BJ (cell line): ENCODE measurements at places on chromosomes 16 and 17. TPM values are rescaled to one million over a fixed set of nuclear protein-coding genes. Genes with fewer than 3 reads are reported as not detected.

- no peak for DNase-seq
These were observed 261.8 kb upstream of the CACNG5 start for GRCh38 chr17:66573078-66573477.

- DNase-seq, result no peak
These were observed 7.1 kb downstream of the KRT13 start for GRCh38 chr17:41498276-41498675.

DNA sequence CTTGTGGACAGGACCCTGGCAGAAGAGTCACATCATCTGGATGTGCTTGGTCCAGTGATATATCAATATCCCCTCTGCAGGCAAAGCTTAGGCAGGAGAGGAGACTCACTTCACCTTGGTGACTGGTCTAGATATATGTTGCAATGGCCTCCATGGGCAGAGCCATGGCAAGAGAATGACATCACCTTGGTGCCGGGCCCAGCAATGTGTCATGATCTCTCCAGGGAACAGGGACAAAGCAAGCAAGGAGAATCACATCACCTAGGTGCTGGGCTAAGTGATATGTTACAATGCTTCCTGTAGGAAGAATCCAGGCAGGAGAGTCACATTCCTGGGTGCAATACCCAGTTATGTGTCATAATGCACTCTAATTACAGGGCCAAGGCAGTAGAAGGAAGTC is 2106.2 kb downstream of the TP53TG3F start:
- no peak for DNase-seq

- DNase-seq, result no peak
These were observed 7.7 kb downstream of the PSMD7 start for GRCh38 chr16:74304164-74304834.

DNA sequence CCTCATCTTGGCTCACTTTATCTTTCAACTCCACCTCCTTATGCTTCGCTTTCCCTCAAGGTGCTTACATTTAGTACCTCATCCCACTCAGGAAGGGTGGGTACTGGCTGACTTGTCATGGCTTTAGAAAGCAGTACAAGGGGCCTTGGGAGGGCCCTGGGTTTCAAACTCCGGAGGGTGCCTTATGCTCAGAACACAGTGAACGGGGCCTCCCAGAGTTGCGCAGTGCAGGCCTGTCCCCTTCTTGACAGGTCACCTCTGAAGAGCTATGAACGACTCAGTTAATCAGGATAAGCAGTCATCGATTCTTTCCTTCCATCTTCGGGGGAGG is 6.0 kb downstream of the COG1 start:
- no peak for DNase-seq

DNA sequence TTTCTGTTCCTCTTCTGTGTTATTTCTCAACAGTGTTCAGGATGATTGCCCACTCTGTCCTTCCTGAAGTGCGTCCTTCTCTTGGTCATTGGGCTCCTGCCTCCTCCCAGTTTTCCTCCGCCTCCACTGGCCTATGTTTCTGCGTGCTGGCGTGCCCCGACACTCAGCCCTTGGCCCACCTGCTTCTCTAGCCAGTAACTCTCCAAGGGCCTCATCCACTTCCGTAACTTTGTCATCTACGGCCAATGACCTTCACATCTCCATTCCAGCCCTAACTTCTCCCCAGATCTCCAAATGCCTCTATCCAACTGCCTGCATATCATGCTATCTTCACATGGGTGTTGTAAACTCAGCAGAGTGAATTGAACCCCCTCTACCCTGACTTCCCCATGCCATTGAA is 39.6 kb upstream of the RPL38 start:
- DNase-seq, result no peak

DNA sequence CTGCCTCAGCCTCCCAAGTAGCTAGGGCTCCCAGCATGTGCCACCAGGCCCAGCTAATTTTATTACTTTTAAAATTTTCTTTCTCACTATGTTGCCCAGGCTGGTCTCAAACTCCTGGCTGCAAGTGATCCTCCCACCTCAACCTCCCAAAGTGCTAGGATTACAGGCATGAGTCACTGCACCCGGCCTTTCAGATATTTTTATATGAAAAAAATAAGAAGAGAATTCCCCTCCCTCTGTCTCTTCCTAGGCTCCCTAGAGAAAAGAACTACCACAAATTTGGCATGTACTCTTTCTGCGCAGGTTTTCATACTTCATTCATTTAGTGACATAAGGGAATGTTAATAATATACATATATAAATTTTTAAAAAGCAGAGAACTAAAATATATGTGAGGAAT is 21.7 kb upstream of the SMURF2 start:
- no peak for DNase-seq

- no peak for DNase-seq
These were observed 36.4 kb downstream of the AKAP1 start for GRCh38 chr17:57121308-57122042.

GRCh38 chr17:41797377-41797776 is 10.9 kb upstream of the JUP start:
- no peak for DNase-seq

GRCh38 chr16:676913-677312 is 1.4 kb downstream of the RHBDL1 start:
- DNase-seq, result no peak

DNA sequence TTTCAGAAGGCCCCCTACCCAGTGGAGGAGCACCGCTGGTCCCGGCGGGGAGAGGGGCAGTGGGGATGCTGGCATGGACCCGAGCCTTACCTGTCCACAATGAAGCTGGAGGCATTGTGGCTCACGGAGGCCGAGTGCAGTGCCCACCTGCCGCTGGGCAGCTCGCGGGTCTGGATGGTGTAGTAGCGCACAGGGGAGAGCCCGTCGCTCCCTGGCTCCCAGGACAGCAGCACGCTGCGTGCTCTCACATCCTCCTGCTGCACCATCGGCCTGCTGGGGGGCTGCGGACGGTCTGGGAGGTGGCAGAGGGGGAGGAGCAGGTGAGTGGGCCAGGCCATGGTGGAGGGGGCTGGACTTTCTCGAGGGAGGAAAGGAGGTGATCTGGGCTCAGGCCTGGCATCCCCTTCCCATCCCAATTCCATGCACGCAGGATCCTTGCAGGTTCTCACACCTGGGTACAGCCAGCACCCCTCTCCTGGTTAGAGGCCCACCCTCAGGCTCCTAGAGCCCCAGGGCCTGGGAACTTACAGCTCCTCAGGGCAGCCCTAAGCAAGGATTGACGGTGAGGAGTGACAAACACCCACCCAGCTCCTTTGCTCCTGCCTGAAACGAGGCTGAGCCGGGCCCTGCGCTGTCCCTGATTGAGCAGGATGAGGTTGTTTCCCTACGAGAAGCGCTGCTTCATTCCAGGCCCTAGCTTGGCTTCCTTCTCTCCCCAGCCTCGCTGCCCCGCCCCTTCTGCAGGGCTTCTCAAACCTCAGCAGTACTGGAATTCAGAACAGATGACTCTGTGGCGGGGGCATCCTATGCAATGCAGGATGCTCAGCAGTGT is 76.2 kb upstream of the CDC42EP4 start:
- DNase-seq, result peak; percentile 11

GRCh38 chr16:24499193-24499814 is 40.1 kb upstream of the RBBP6 start:
- no peak for DNase-seq

DNA sequence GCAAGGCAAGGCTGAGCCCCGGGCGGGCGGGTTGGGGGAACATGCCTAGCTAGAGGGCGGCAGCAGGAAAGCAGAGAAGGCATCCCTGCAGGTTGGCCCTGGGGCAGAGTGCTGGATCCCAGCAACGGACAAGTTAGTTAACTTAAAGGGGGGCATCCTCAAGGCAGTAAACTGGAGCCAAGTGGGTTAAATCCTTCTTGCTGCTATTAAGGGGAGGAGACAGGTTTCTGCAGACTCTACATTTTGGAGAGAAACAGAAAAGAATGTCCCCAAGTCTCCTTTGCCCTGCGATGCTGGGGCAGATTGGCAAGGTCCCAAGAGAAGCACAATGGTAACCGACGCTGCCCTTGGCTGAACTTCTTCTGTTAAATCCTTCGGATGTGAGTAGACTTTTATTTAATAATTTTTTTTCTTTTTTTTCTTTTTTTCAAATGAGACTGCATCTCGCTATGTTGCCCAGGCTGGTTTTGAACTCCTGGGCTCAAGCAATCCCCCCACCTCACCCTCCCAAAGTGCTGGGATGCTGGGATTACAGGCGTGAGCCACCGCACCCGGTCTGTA is 14.0 kb downstream of the ATP5PD start:
- no peak for DNase-seq

DNA sequence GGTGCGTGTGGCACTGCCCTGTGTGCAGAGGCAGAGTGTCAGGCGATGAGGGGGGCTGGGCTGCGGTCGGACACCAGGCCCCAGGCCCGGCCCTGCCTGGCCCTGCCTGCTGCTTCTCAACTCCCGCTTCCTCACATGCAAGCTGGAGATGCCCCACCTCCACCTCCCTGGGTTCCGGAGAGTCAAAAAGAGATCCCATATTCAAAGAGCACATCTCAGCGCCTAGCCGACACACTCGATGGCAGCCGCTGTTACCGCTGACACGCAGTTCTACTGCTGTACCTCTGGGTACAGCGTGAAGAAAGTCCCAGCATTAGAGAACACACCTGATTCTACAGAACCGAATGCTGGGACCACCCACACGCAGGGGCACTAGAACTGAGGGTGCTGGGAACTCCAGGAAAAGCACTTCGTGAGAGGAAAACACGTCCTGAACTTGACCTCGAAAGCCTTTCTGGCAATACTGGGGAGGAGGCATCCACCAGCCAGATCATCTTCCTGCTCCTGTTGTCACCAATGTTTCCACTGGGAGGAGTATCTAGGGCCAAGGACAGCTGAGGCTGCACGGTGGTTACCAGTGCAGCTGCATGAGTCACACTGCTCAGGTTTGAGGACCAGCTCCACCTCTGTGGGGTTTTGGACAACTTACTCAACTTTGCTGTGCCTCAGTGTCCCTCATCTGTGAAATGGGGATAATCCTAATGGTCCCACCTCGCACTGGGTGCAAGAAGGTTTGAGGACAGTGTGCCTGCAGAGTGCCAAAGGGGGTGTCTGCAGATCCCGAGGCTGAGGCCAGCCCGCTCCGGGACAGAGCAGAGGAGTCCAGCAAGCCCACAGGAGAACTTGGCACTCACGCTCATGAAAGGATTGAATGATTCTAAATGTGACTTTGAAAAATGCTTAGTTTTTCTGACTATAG is 100.4 kb upstream of the DNAH17 start:
- DNase-seq, result no peak

- no peak for DNase-seq
These were observed 66.4 kb downstream of the KPNA2 start for GRCh38 chr17:68101987-68102314.

CEP20 gene
- 23.6 and 41.2 TPM in 2 replicates for polyA plus RNA-seq

P2RX1 gene
- 0.02 and 0.05 TPM in 2 replicates for polyA plus RNA-seq

NOXO1 gene
- polyA plus RNA-seq, result 0.17 TPM in 1 of 2 replicates, not detected in the other

NHLRC4 gene
- 0.31 and 0.66 TPM in 2 replicates for polyA plus RNA-seq

APPBP2 gene
- polyA plus RNA-seq, result 14.8 and 24.8 TPM in 2 replicates

HOXB3 gene
- not detected in 2 replicates for polyA plus RNA-seq

OR1D5 gene
- not detected in 2 replicates for polyA plus RNA-seq

ARL5C gene
- not detected in 2 replicates for polyA plus RNA-seq
